ENCODE measurements at places on chromosomes 12 and 14. TPM values are rescaled to one million over a fixed set of nuclear protein-coding genes. Genes with fewer than 3 reads are reported as not detected.

DNA sequence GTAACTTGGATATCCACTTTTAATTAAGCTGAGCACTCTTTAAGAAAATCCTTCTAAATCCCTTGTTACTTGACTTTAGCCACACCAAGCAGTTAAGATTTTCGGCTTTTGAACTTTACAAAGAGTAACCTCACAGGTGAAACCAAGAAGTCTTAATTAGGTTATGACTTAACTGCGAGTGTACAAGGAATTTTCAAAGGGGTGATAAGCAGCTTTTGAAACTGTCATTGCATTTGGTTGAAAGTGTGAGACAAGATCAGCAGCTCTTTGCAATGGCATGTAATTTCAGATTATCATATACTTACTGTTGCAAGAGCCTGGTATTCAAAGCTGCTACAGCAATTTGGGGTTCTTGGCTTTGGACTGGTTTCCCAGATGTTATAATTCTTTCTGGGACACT, 137.5 kb downstream of the TMEM117 start:
- DNase-seq = no peak

DNA sequence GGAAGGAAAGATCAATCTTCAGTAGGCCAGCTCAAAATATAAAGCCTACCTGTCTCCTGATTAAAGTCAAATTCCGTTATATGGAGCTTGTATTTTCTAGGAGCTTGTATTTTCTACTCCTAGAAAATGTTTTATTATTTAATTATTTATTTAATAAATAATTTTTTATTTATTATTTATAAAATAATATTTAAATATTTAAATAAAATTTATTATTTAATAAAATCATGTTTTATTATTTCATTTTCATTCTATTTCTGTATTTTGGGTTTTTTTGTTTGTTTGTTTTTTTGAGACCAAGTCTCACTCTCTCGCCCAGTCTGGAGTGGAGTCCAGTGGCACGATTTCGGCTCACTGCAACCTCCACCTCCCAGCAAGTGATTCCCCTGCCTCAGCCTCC, 9.7 kb downstream of the OR6C75 start:
- DNase-seq = no peak

DNA sequence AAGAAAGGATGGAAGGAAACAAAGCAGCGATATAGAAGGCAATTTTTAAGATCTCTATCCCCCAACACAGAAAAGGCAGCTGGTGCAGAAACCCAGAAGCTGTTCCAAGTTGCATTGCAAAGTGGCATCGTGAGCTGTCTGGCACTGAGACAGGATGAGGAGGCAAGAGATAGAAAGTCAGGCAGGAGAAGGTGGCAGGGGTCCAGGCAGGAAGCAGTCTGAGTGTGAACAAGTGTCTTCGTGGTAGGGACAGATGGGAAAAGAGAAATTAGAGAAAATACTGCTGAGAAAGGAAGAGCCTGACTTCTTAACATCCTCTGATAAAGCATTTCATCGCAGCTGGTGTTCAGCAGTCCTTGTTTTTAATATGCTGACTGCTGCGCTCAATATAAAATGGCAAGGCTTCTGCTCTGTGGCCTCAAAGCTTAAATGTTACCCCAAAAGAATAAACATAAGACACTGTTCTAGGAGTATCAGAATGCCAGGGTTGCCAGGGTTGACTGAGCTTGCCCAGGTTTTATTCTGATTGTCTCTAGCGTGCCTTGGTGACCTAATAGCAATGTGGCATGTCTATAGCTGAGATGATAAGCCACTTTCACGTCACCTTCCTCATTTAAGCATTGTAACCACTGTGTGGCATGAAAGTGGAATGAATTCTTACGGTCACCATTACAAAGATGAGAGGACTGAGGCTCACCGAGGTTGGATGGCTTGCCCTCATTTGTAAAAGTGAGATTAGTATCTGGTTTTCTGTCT, 397.6 kb downstream of the NUAK1 start:
- no peak for DNase-seq

DNA sequence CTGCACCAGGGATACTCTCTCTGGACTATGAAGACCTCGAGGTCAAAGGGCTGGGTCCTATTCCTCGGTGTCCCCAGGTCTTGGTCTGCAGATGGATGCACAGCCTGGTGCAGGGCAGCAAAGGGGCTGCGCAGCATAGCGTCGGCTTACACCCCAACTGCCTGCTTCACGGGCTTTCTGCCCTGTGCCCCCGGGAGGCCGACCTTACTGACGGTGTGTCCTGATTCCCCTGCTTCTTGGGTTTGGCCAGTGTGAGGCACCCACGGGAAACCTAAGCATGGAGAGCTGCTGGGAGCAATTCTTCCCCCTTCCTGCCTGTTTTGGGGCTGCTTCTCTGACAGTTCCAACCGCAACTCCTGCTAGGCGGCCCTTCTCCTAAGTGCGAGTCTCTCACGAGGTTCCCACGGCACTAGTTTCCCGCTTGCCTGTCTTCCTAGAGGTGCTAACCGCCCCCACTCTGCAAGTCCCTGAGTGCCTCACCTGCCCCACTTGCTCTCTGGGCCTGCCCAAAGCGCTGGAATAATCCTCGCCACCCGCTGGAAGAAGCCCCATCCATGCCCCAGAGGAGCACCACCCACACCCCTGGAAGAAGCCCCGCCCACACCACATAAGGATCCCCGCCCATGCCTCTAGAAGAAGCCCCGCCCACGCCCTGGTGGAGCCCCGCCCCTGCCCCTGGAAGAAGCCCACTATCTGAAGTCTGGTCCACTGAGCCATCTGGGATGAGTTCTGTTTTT, 54.0 kb downstream of the PRIMA1 start:
- DNase-seq = no peak

GRCh38 chr12:11834104-11834812, 184.8 kb downstream of the ETV6 start:
- DNase-seq = no peak

GRCh38 chr12:129665414-129665813, 238.4 kb downstream of the TMEM132D start:
- DNase-seq = no peak

- no peak for DNase-seq
Measured at GRCh38 chr14:104464907-104465306, 114.7 kb upstream of the C14orf180 start.

DNA sequence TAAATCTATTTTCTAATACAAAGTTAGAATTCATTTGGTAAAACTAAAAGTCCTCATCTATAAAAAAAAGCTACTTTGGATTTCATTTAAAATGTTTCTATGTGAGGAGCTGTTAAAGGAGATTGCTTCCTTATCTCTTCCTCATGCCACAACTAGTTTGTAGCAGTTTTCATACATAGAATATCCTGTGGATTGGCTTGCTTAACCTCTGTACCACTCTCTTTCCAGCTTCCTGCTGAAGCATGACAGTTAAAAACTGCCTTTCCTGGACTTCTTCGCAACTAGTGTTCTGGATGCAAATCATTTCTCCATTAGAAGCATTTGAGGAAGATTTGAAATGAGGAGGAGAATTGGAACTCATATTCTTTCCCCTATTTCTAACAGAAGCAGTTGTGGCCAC, 49.6 kb downstream of the ST8SIA1 start:
- DNase-seq = no peak

GRCh38 chr14:95156161-95157047, 925 bp downstream of the DICER1 start:
- DNase-seq = peak; percentile 37

DNA sequence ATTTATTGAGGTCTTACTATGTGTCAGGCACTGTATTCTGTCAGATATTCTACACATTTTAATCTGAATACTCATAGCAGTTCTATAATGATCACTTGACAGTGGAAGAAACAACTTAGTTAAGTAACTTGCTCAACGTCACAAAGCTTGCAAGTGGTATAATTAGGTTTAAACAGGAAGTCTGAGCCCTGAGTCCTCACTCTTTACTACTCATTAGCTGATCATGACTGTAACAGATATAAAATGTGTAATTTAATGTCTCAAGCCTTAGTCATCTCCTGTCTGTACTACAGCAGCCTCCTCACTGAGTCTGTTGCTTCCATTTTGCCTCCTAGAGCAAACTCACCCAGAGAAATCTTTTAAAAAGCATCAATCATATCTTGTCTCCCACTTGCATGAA, 38.9 kb downstream of the PPP4R4 start:
- no peak for DNase-seq

DNA sequence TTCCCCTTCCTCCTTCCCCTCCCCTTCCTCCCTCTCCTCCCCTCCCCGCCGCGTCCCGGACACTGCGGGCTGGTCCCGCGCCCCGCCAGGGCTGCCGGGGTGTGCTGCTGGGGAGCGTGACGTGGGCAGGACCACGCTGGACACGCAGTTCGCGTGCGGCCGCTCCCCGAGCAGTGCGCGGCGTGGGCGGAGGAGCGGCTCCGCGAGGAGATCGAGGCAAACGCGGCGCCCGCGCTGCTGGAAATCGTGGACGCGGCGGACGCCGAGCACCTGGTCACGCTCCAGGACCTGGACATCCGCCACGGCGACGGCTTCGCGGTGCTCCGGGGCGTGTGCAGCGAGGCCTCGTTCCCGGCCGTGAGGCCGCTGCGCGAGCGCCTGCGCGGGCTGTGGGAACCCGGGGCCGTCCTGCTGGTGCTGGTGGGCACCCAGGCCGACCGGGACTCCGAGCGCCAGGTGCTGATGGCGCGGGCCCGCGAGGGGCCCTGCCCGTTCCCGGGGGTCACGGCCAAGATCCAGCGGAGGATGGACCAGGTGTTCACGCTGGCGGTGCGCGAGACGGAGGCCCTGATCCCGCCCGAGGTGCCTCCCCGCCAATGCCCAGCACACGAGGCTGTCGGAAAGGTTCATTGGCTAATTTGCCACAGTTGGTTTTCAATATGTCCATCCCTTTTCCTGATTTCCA, 84.3 kb downstream of the TNFAIP2 start:
- DNase-seq = no peak

GRCh38 chr12:125249066-125249824, 184.0 kb downstream of the AACS start:
- no peak for DNase-seq

- DNase-seq = no peak
Measured at GRCh38 chr12:30753233-30753632, 1.5 kb downstream of the CAPRIN2 start.

- peak; percentile 20 for DNase-seq
Measured at GRCh38 chr14:64444984-64445845, 20.1 kb upstream of the AKAP5 start.

- DNase-seq = no peak
Measured at GRCh38 chr12:52615208-52615868, 3.0 kb downstream of the KRT73 start.

- DNase-seq = no peak
Measured at GRCh38 chr12:48071808-48072207, 34.1 kb downstream of the SENP1 start.

DNA sequence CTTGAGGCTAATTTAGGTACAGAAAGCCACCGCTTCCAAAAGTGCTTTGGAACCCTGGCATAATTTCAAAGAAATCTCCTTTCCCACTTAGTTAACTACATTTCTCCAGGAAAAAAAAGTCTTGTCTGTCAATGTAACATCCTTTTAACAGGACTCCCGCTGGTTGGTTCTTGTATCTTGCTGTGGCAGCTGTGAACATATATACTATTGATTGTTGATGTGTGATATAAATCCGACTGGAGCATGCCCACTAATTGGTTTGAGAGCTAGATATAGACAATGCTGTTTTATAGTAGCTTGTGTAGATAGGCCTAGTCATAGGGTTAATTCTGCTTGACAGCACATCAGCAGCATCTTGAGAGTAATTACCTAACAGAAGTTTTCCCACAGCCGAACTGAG, 89.6 kb downstream of the MSRB3 start:
- DNase-seq = no peak

- no peak for DNase-seq
Measured at GRCh38 chr14:70904373-70904772, 2.9 kb upstream of the PCNX1 start.

DNA sequence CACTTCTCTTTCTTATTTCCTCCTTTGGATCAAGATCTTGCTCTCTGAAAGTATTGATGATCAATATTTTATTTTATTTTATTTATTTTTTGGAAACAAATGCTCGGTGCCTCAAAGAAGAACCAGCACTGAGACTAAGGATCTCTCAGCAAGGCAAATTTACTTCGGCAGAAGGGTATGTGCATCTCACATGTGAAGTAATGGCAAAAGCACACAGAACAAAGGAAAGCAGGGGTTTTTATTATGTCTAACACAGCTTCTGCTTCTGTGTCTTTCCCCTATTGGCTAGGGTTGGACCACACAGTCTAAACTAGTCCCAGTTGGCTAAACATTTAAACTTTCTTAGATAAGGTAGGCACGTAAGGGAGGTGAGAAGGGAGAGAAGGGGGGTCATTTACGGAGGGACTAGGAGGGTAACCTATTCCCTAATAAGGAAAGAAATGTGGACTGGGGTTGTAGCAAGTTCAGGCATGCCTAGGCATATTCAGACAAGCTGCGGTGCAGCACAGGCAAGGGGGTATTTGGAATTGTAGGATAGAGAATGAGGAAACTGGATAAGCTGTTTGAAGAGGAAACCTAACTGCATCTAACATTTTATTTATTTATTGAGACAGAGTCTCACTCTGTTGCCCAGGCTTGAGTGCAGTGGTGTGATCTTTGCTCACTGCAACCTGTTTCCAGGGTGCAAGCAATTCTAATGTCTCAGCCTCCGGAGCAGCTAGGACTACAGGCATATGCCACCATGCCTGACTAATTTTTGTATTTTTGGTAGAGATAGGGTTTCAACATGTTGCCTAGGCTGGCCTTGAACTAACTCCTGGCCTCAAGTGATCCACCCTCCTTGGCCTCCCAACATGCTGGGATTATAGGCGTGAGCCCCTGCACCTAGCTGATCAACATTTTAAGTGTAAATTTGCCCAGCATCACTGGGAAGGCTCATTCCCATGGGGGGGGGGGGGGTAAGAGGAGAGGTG, 90.0 kb upstream of the EIF5 start:
- no peak for DNase-seq

DNA sequence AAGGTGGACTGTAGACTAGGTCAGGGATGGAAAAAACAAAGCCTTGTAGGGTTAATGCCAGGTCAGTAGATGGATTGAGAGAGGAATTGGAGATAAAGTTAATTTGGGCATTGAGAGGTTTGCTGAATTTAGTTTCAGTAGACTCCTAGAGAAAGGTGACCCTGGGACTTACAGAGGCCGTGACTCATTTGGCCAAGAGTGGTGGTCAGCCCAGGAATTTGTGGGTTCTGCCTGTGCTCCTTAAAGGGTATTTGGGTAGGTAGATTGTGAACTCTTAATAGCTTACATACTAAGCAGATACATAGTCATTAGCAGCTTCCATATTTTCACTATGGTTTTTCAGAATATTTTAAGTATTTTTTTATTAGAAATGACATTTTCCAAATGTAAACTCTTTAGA, 21.8 kb downstream of the PLEKHA5 start:
- DNase-seq = no peak

- DNase-seq = no peak
Measured at GRCh38 chr12:76266797-76267196, 81.4 kb downstream of the BBS10 start.

ABCC9 gene
- total RNA-seq = 1.6 TPM

OSBPL8 gene
- 33.3 TPM for total RNA-seq

MYBPC1 gene
- 24.8 TPM for total RNA-seq

ZC2HC1C gene
- total RNA-seq = 3.9 TPM

TAS2R19 gene
- 2.9 TPM for total RNA-seq

RNASE3 gene
- not detected for total RNA-seq

NEDD8 gene
- total RNA-seq = 135 TPM

KRT78 gene
- not detected for total RNA-seq

SRGAP1 gene
- 18.6 TPM for total RNA-seq

SLC39A2 gene
- 0.92 TPM for total RNA-seq

Data from left colon (tissue), 2 donors.